IMR-90 (cell line): ENCODE measurements at places on chromosomes 4 and X. TPM values are rescaled to one million over a fixed set of nuclear protein-coding genes. Genes with fewer than 3 reads are reported as not detected.

- H3K27ac ChIP-seq = no peak overlapping the region
- no peak overlapping the region for H3K4me3 ChIP-seq
- no peaks in the 10 kb centered on the region for H3K27me3 ChIP-seq
- DNase-seq = no peak
- H3K36me3 ChIP-seq = peaks cover 14% of the 10 kb centered on the region
Measured at GRCh38 chr4:40890199-40890598, 140.4 kb downstream of the NSUN7 start.

The TAB3 gene
- 4.7 and 6.1 TPM in 2 replicates for total RNA-seq

The ABLIM2 gene
- total RNA-seq = under 0.01 TPM in 2 replicates

DNA sequence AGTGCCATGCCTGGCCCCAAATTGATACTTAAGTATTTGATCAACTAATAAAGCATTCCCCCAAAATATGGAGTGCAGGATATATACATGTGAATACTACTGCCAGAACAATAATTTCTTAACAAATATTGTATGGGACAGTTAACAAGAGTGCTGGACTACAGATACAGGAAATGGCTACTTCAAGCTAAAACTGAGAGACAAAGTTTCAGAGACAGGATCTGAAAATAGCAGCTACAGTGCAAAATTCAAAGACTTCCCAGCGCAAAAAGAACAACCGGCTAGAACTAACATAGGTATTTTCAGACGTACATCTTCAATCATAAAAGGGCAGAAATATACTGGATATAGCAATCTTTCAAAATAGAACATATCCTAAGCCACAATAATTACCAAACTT lies 6.3 kb downstream of the ATRX start:
- DNase-seq = no peak
- no peak overlapping the region for H3K27ac ChIP-seq
- no peak overlapping the region for H3K4me3 ChIP-seq
- no peaks in the 10 kb centered on the region for H3K4me1 ChIP-seq
- H3K27me3 ChIP-seq = no peaks in the 10 kb centered on the region

- H3K4me3 ChIP-seq = no peak overlapping the region
- no peaks in the 10 kb centered on the region for H3K36me3 ChIP-seq
- 0 out of 2 replicates have a peak, but pooled peaks cover 2% of the 10 kb centered on the region for H3K27me3 ChIP-seq
- no peak overlapping the region for H3K27ac ChIP-seq
- no peak for DNase-seq
Measured at GRCh38 chr4:158962393-158962792, 140.5 kb upstream of the RAPGEF2 start.

The MAGEA4 gene
- total RNA-seq = not detected in 2 replicates

- DNase-seq = no peak
- no peak overlapping the region for H3K4me3 ChIP-seq
- H3K36me3 ChIP-seq = no peaks in the 10 kb centered on the region
- peaks cover 5% of the 10 kb centered on the region for H3K4me1 ChIP-seq
Measured at GRCh38 chr4:80137631-80138030, 59.7 kb upstream of the PRDM8 start.

DNA sequence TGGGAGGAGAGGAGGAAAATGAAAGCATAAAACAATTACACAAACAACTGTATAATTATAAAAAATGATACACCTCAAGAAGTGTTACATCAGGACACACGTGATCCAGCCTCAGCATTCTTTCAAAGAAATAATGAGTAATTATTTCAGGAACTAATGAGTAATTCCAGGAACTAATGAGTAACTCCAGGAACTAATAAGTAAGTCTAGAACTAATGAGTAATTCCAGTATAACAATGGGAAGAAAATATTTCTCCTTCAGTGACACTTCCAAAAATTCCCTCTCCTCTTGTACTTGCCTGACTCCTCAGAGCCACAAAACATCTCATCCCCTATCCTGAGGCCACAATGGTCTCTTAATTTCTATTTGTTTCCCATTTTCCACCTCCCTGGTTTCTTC lies 63.5 kb upstream of the COL25A1 start:
- no peak overlapping the region for H3K4me3 ChIP-seq
- H3K36me3 ChIP-seq = no peaks in the 10 kb centered on the region
- no peaks in the 10 kb centered on the region for H3K4me1 ChIP-seq
- H3K27me3 ChIP-seq = no peaks in the 10 kb centered on the region
- DNase-seq = no peak
- H3K27ac ChIP-seq = no peak overlapping the region

The KLHL4 gene
- total RNA-seq = 1.4 and 1.7 TPM in 2 replicates

GRCh38 chrX:11329021-11329420 lies 35.8 kb downstream of the AMELX start:
- no peaks in the 10 kb centered on the region for H3K27me3 ChIP-seq
- no peak overlapping the region for H3K27ac ChIP-seq
- no peaks in the 10 kb centered on the region for H3K4me1 ChIP-seq
- peak; percentile 7 for DNase-seq

DNA sequence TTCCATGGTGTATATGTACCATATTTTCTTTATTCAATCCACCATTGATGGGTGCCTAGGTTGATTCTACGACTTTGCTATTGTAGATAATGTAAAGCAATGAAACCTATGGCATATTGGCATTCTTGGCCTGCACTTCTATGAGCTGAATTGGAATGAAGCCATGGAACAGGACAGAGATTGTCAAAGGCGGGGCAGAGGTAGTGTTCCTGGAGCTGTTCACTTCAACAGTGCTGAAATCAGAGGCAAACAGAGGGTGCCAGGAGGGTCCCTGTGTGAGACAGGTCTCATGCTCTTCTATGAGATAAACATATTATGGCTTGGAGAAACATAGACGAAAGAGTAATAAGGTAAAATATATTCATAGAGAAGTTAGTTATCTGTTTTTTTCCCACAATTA lies 342.6 kb upstream of the VCX start:
- H3K36me3 ChIP-seq = no peaks in the 10 kb centered on the region
- DNase-seq = no peak
- H3K4me1 ChIP-seq = no peaks in the 10 kb centered on the region

The C1QTNF7 gene
- 0.18 and 0.28 TPM in 2 replicates for total RNA-seq

DNA sequence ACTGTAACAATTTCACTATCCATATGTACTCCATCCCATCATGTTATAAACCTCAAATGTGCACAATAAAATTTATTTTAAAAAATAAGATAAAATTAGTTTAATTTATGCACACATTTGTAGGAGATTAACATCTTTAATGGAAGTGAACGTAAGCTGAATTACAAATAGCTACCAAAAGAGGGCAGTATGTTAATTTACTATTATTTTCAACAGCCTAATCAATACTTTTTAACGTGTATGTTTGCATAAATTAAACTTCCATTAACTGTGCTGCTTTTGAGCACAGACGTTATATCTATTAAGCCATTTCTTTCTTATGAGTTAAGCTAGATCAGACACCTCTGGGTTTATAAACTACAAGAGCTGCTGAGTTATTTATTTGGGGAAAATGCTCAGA lies 56.5 kb upstream of the PHKA2 start:
- no peaks in the 10 kb centered on the region for H3K36me3 ChIP-seq
- no peak for DNase-seq
- no peaks in the 10 kb centered on the region for H3K27me3 ChIP-seq
- H3K27ac ChIP-seq = no peak overlapping the region

GRCh38 chr4:4260185-4260751 lies 12.2 kb upstream of the TMEM128 start:
- peaks cover 15% of the 10 kb centered on the region for H3K27me3 ChIP-seq
- H3K36me3 ChIP-seq = no peaks in the 10 kb centered on the region
- no peak overlapping the region for H3K4me3 ChIP-seq
- H3K27ac ChIP-seq = no peak overlapping the region
- DNase-seq = peak; percentile 63
